ENCODE measurements at places on chromosomes 1 and 21.

GRCh38 chr1:192797891-192798290 is 10.9 kb upstream of the RGS2 start:
- no peak for DNase-seq

DNA sequence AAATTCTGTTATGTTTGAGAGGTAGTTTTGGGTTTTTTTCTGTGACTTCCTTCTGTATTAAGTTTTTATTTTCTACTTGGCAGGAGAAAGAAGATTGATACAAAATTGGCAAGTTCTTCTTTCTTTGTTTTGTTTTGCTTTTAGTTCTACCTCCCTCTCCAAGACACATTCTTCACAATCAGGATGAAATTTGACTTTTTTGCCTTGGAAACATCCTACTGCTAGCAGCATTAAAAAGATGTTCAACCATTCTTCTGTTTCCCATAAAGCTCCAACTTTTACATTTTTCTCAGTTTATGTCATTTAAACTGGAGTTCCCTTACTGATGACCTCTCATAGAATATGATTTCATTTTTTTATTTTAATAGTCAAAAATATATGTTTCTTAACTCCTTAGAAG is 234.8 kb downstream of the NCAM2 start:
- no peak for DNase-seq

DNA sequence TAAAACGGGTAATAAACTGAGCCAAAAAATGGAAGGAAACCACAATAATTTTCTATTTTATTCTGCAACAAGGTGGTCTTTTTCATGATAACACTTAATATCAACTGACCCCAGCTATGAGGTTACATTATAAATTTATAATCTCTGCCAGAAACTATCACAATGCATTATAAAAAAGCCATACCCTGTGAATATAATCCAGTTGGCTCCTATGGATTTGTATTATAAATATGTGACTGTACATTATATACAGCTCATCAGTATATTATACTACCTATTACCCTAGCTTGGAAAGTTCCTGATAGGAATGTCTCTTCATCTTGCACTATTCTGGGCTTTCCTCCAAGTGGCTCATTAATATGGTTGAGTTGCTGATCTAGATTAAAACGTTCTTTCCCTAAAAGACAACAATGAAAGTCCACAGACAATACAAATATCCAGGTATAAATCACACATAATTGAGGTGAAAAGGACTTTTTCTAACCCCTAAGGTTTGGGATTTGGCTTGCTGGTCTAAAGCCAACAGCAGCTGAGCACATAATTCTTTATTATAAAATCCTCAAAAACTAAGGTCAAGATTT is 487.7 kb downstream of the TTLL7 start:
- no peak for DNase-seq

DNA sequence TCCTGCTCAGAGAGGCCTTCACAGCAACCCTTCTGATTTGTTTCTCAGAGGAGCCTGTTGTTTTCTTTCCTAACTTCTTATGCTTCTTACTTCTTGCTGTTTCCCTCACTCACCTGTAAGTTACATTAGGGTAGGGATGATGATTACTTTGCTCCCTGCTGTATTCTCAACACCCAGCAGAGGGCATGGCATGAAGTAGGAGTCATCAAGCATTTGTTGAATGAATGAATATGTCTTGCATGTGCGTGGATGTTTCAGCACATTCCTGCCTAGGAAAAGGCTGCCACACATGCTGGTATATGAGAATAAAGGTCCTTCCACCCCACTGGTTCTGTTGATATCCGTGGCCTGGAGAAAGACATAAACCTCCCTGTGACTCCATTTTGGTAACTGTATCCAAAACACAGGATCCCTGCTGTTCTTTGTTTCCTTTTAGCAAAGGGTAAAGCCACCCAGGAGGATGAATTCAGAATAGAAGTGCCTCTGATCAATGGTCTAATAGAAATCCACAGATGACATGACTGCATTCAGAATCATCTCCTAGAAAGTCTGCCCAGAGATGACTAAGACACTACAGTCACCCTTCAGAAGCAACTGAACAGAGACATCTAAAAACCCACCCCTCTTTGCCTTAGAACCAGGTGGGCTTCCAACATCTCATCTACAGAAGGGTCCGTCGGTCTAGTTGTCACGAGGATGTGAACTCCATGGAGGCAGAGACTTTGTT is 168.8 kb downstream of the ZSCAN20 start:
- no peak for DNase-seq

- no peak for DNase-seq
These were observed 88.7 kb upstream of the KIF1B start for GRCh38 chr1:10121688-10122087.

DNA sequence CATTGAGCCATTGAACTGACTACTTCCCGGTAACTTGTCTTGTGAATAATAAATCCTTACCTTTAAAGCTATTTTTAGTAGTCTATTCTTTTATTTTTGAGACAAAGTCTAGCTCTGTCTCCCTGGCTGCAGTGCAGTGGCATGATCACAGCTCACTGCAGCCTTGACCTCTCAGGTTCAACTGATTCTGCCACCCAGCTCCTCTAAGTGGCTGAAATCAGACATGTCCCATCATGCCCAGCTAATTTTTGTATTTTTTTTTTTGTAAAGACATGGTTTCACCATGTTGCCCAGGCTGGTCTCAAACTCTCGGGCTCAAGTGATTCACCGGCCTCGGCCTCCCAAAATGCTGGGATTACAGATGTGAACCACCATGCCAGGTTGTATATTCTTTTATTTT is 59.3 kb upstream of the PTGS2 start:
- DNase-seq = no peak

- no peak for DNase-seq
These were observed 11.0 kb upstream of the TFF1 start for GRCh38 chr21:42377211-42377950.

- no peak for DNase-seq
These were observed 19.5 kb downstream of the FOXJ3 start for GRCh38 chr1:42315500-42315899.

DNA sequence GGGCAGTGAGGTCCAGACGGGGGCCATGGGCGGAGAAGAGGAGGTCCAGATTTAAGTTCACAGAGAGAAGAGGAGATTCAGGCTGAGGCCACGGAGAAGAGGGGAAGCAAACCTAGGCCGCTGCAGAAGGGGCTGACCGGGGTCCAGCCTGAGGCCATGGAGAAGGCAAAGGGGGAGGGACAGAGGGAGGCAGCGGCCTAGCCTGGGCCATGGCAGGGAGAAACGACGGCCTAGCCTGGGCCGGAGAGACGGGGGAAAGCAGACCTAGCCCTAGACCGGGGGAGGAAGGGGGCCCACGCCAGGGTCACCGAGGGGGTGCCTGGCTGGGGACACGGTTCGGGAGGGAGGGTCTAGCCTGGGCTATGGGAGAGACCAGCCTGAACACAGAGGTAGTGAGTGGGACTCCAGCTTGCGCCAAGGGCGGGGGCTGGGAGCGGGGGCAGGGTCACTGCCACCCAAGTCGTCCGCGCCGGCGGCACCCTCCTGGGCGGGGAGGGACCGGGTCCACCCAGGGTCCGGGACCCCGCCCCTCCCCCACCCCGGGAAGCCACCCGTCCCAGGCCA is 459 bp downstream of the CAPZB start:
- DNase-seq = no peak

DNA sequence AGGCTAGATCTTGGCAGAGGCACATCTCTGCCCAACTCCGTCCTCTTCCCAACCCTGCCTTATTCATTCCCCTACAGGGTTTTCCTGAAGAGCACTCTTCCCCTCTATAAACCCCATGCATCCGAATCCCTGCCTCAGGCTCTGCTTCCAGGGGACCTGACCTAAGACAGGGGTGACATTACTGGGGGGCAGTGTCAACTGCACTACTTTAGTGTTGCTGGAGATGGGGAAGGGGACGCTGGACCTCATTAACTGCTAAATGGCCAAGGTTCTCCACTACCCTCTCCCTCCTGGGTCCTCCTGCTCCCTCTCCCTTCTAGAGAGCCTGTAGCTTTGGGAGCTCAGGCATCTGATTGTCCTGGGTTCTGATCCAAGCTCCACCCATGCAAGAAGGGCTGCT is 126.2 kb downstream of the GRIK3 start:
- DNase-seq = no peak

DNA sequence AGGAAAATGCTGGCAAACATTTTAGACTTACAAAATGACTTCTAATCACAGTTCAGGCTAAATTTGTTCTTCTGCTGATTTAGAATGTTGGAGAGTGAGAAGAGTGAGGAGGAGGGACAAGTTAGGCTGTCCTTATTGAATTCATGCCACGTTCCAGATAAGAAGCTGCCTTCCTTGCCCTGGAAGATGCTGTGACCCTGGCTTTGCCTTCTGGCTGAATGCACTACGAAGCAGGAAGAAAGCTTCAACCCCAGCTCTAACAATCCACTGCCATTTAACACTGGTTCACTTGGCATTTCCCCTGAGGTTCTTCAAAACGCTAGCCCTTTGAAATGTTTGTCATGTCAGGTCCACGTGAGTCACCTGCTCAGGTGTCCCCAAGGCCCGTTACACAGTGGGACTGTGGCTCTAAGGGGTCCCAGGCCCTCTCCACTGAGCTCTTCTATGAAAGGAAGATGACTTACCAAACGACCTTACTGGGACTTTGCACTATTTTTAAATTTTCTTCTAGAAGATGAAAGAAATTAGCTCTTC is 30.0 kb upstream of the LRRC8C start:
- DNase-seq = no peak

- no peak for DNase-seq
These were observed 80.5 kb upstream of the VAMP3 start for GRCh38 chr1:7690496-7691182.

- no peak for DNase-seq
These were observed 118.6 kb upstream of the COP1 start for GRCh38 chr1:176325664-176326063.

DNA sequence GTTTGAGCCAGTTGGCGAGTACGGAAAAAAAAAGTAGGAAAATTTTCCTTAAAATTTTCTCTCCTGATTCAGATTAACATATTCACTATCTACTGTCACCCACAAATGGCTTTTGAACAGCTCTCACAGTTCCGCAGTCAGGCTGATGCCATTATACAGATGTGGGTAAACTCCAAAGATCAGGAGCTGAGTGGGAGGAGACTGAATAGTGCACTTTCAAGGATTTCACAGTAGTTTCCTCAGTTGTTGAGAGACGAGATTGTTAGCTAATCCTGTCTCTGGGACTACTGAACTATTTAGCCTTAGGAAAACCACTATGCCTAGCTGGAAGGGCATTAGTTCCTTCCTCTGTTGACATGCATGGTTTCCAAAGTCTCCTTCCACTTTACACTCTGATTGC is 3.2 kb upstream of the DISP1 start:
- no peak for DNase-seq

DNA sequence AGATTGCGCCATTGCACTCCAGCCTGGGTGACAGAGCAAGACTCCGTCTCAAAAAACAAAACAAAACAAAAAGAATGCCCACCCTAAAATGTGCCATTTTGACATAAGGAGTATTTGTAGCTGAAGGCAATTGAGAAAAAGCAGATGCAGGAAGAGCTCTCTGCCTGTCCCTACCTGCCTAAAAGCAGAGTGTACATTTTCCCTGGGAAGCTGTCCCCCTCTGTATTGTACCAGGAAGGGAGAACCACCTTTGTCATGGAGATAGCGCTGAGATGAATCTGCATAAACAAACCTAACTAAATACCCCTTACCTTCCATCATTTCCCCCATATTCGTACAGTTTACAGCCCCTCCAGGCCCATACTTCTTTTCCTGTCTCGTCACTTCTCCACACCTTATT is 94.4 kb upstream of the SLC45A1 start:
- DNase-seq = no peak

DNA sequence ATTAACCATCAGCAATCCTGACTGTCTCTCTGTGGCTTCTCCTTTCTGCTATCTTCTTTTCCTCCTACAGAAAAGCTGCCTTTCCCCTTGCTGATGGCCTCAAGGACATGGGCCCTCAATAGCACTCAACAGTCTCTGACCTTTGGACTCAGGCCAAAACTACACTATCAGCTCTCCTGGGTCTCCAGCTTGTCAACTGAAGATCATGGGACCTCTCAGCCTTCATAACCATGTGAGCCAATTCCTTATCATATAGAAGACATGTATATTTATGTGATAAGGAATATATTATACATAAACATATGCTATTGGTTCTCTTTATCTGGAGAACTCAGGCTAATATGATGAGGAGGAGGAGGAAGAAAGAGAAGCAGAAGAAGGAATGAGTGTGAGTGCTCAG is 91.8 kb upstream of the GJB5 start:
- no peak for DNase-seq

DNA sequence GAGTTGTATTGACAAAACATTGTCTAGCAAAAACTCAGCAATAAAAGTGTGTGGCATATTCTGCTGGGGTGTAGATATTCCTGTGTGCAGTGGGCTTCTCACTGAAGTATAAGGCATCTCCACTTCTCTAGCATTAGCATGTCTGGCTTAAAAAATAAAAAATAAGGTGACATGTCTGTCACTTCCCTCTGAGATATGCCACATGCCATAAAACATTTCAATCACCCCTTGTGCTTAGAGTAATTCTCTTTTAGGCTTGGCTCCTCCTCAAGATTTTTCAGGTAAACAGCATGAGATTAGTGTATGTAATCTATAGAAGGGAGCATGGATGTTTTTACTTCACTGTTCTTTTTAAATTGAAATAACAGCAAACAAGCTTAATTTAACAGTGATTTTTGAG is 194.4 kb upstream of the SNX7 start:
- DNase-seq = no peak

GRCh38 chr1:188089461-188089860 is 1260.7 kb downstream of the PLA2G4A start:
- DNase-seq = no peak

- no peak for DNase-seq
These were observed 47.5 kb upstream of the NTPCR start for GRCh38 chr1:232902774-232903350.

DNA sequence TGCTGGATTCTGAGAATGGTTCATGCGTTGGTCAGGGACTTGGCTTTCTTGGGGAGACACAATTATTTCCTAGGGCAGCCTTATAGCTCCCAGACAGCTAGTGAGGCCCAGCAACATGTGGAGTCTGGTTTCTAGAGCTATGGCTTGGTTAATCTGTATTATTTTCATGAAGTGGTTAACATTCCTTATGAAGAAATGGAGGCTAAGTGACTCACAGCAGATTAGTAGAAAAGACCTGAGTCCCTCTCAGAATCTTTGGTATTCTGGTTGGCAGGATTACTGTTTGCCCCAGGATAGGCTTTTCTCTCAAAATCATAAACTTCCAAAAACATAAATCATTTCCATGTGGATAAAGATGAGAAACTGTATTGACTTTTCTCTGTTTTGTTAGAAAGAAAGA is 42.3 kb downstream of the DUSP10 start:
- DNase-seq = no peak

DNA sequence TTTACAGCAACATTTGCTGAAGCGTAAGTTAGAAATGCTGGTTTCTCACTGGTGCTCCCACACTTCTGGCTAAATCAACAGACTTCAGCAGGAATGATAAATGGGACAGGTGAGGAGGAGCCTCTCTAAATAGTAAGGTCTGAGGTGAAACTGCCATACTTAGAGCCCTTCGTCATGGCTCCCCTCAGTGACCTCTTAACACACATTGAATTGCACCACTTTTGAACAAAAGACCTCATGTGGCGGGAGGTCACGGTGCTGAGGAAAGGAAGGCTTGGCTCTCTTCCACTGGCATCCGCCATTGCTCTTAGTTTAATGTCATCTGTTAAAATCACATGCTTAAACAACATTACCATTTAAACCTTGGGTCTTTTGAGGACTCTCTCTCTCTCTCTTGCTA is 3.4 kb downstream of the MAP3K7CL start:
- no peak for DNase-seq

GRCh38 chr1:221739018-221739676 is 2.7 kb downstream of the DUSP10 start:
- DNase-seq = no peak
